ENCODE measurements at places on chromosomes 7 and 10. TPM values are rescaled to one million over a fixed set of nuclear protein-coding genes. Genes with fewer than 3 reads are reported as not detected.

Gene RNF133
- total RNA-seq, result not detected

Gene PCBD1
- total RNA-seq, result 51.0 TPM

Gene PHKG1
- 0.50 TPM for total RNA-seq

Gene ZNF488
- total RNA-seq, result under 0.01 TPM

Gene ARHGEF5
- 24.9 TPM for total RNA-seq

Gene BHLHA15
- total RNA-seq, result 9.9 TPM

Gene FAM25A
- 342 TPM for total RNA-seq

Gene ZNF479
- total RNA-seq, result not detected

Gene AHCYL2
- 13.3 TPM for total RNA-seq

Gene NXPH1
- not detected for total RNA-seq

Gene MRM2
- total RNA-seq, result 28.9 TPM

Gene PLAU
- 90.2 TPM for total RNA-seq

Gene MET
- total RNA-seq, result 276 TPM

Gene CPA4
- total RNA-seq, result 21.3 TPM

Gene BMPER
- total RNA-seq, result 0.14 TPM

Gene EGR2
- total RNA-seq, result 0.64 TPM

Gene ABCB4
- total RNA-seq, result not detected

Gene DNAJC12
- total RNA-seq, result 0.28 TPM

Gene THSD7A
- 0.28 TPM for total RNA-seq

Gene ELMO1
- 0.14 TPM for total RNA-seq

Gene OGDHL
- under 0.01 TPM for total RNA-seq

Gene SPDYE2B
- not detected for total RNA-seq

Gene ANAPC16
- 209 TPM for total RNA-seq

Gene ACTL6B
- total RNA-seq, result not detected

Gene MRLN
- not detected for total RNA-seq

Gene PILRA
- total RNA-seq, result under 0.01 TPM

Gene WDR86
- total RNA-seq, result not detected

Gene ADAMTS14
- total RNA-seq, result 0.14 TPM

All from nasal cavity respiratory epithelium epithelial cell of viscerocranial mucosa (primary cell).